ENCODE measurements at places on chromosomes 16 and 17.

- no peak for DNase-seq
These were observed 394.9 kb upstream of the TNRC6C start for GRCh38 chr17:77563439-77564102.

DNA sequence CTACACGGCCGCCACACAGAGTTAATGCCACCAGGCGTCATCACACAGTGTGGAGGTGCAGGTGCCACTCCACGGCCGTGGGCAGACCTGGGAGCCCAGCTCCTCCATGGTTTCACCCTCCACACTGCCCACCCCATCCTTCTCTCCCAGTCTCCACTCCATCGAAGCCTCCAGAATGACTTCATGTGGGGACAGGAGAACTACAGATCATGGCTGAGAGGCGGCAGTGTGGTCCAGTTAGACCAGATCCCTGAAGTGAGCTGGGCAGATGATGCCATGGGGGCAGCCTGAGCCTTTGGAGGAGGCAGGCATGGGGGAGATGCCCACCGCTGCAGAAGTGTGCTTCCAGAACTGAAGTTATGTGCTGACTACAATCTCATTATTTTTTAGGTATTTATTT lies 38.0 kb upstream of the FAAP100 start:
- DNase-seq = no peak

DNA sequence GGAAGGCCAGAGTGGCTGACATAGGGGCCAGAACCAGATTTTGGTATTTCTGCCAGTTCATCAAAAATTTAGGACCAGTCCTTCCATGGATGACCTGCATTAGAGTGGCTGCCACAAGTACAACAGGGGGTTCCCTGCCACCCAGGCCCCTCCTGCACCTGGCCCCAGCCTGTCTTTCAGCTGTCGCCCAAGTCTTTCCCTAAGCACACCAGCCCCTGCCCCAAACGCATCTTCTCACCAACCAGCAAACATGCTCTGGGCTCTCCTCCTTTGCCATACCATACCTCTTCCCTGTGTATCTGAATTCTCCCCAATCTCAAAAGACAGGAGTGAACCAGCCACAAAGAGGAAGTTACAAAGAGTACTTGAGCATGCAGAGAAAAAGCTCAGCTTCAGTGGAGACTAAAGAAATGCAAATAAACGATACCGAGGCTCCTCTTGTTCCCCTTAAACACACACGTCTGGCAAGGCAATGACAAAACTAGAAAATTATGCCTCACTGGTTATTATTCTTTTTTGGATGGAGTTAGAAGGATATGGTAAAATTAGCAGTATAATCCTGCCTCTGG lies 130.6 kb downstream of the DYNLRB2 start:
- DNase-seq = no peak

GRCh38 chr17:40980596-40980995 lies 3.5 kb downstream of the KRT40 start:
- DNase-seq = no peak

- no peak for DNase-seq
These were observed 18.3 kb downstream of the ZNF750 start for GRCh38 chr17:82821554-82821953.

- no peak for DNase-seq
These were observed 73.2 kb downstream of the CMIP start for GRCh38 chr16:81517629-81518438.

DNA sequence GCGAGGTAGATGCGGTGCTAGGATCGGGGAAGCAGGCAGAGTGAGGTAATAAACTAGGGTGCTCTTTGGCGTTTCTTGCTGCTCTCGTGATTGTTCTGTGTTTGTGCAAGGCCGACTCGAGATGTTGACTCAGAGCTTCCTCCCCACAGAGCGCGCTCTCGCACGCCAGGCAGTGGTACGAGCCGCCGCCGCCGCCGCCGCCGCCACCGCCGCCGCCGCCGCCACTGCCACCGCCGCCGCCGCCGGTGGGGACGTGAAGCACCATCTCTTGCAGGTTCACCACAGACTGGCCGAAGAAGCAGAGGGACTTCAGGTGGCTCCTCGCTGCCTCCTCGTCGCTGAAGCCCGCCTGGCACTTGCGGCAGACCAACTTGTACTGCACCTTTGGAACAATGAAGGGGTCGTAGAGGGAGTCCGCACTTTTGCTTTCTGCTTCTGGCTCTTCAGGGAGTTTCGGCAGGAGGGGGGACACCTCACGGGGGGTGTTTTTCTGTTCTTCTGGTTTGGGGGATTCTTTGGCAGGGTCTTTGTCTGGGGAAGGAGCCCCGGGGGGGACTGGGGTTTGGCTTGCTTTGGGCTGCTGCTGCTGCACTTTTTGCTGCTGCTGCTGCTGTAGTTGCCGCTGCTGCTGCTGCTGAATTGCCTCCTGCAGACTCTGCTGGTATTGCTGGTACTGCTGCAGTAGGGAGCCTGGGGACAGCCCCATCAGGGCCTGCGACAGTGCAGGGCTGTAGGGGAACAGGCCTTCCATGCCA lies 260.2 kb downstream of the ZFHX3 start:
- DNase-seq = peak; percentile 34

DNA sequence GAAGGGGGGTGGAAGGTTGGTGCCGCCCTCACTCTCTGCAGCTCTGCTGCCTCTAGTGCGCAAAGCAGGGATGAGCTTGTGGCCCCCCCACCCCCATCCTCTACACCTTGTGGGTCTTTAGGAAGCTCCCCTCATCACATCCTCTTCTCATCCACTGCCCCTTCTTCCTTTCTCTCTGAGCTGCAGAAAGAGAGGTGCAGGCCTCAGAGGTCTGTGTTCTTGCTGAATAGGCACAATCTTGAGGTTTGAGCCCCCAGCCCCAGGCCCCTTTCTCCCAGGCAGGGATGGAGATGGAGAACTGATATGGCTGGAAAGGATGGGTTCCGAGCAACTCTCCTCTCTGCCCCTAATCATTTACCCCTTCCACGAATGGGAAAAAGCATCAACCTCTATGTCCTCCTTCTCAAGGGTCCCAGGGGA lies 2.6 kb downstream of the CACNA1G start:
- no peak for DNase-seq

DNA sequence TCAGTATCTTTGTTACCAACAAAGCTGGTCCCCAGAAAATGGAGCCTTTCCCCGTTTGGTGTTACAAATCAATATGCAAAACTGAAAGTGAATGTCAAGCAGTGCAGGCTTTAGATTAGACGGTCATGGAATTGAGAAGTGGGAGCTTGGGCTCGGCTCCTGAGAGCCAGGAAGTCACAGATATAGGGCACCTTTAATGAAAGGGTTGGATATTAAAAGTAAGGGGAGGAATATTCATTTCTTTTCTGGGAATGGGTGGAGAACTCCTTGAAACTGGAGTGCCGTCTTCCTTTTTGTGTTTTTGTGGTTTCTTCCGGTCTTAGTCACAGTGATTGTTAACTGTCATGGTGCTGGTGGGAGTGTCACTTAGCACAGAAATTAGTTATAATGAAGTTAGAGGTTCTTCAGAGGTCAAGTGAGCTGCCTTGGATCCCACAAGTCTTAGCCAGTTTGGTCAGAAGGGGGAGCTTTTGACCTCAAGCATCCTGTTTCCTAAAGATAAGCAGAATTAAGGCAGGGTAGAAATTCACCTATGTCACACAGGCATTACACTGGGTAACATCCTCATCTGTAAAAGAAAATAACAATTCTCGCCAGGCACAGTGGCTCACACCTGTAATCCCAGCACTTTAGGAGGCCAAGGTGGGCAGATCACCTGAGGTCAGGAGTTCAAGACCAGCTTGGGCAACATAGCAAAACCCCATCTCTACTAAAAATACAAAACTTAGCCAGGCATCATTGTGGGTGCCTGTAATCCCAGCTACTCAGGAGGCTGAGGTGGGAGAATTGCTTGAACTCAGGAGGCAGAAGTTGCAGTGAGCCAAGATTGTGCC lies 9.6 kb upstream of the EIF1 start:
- peak; percentile 33 for DNase-seq
